ENCODE measurements at places on chromosomes 12 and 14.

- DNase-seq, result no peak
These were observed 54.6 kb upstream of the CCDC175 start for GRCh38 chr14:59631237-59631636.

DNA sequence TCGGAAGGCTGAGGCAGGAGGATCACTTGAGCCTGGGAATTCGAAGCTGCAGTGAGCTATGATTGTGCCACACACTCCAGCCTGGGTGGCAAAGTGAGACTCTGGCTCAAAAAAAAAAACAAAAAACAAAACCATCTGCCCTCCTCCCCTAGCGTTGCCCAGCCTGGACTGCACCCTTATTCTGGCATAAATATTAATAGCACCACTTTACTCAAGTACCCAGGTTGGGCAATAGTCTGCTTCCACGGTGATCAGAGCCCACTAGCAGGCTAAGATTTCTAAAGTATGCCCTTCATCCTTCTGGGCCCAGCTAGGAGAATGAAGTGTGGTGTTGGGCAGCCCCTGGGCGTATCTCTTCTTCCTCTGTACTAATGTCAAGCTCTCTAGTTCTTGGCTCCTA is 33.3 kb downstream of the KCTD10 start:
- peak; percentile 34 for DNase-seq

- DNase-seq, result no peak
These were observed 169.2 kb upstream of the HMGA2 start for GRCh38 chr12:65655074-65655493.

GRCh38 chr12:100826323-100826722 is 31.7 kb downstream of the ANO4 start:
- DNase-seq, result peak; percentile 28

- DNase-seq, result no peak
These were observed 433.9 kb downstream of the EGLN3 start for GRCh38 chr14:33516898-33517436.

- no peak for DNase-seq
These were observed 6.1 kb downstream of the KRT3 start for GRCh38 chr12:52789637-52790426.

GRCh38 chr12:28443337-28443736 is 253.1 kb downstream of the CCDC91 start:
- DNase-seq, result no peak

DNA sequence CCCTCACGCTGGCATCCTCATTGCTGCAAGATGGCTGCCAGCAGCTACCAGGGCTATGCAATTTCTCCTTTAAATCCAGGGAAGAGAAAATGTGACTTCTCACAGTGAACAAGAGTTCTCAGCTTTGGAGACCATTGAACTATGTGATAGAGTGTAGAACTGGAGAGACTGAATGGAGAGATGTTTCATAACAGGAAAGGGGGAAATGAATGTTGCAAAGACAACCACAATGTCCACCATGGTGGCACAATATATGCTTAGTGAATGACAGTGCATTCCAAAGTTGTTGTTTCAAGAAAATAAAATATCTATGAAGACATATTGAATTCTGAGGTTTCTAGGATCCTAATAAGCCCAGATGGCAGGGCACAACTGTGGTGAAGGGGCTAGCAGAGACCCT is 13.2 kb upstream of the COCH start:
- DNase-seq, result no peak

DNA sequence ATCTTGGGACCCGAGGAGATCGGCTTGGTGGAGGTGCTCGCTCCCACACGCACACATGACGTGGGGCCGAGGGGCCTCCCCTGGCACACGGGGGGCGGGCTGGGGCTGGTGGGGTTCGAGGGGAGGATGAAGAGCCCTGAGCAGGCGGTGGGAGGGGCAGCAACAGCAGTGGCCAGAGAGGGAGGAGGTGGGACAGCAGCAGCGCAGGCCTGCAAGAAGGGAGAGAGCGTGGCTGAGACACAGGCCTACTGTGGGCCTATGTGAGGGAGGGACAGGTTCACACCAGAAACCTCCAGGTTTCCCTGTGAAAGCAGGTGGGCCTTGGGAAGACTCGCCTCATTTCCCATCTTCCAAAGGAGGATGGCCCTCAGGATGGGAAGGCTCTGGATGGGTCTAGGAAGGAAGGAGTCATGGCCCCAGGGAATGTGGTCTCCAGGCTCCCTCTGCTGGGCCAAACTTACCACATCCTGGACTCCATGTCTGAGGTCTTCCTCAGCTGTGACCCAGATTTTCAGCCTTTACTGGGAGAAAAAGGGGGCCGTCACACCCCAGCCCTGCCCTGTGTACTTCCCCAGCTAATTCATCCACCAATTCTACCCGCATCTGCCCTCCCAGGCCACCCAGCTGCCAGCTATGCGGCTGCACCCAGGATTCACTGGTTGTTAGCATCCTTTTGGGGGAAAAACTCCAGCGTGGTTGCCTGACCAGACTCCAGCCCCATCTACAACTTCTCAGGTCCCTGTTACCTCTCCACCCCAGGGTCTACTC is 2.8 kb downstream of the PIANP start:
- no peak for DNase-seq

GRCh38 chr12:68063900-68064590 is 74.8 kb downstream of the IFNG-AS1 start:
- DNase-seq, result no peak

DNA sequence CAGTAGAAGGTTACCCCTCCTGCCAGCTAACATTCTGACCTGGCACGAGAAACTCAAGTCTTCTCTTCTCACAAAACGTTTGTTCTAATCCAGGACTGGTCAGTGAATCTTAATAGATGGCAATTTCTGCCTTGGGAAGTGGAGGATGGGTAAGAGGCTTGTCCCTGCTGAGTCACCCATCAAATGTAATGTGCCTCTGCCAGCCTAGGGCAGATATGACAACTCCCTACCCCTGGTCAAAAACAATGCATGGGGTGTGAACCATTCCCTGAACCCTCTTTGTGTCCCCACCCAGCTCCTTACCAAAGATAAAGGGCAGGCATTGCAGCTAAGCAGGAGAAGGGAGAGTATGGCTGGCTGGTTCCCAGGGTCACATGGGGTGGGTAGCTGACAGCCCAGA is 1052.9 kb downstream of the GALC start:
- DNase-seq, result no peak

- DNase-seq, result no peak
These were observed 17.9 kb downstream of the WASHC3 start for GRCh38 chr12:102043928-102044327.

DNA sequence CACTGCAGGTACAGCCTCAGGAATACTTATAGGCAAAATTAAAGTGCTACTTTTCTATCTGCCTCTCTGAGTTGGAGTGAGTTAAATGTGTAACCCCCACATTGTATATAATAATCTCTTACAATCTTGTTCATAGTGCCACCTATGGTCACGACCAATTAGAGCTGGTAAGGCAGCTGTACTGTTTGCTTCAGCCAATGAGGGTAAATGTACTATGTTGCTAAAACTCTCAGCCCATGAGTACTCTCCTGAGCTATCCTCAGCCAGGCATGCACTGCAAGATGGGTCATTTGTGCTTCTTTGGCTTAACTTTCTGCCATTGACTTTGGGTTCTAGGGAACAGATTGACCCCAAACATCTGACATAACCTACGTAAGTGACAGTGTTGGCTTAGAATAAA is 15.0 kb upstream of the MDM2 start:
- no peak for DNase-seq

Measured in left cardiac atrium (tissue), 4 donors.